ENCODE measurements at places on chromosomes 7 and 10.
A peak's percentile ranks its signal among the peaks of the same experiment; 100 is the strongest.

DNA sequence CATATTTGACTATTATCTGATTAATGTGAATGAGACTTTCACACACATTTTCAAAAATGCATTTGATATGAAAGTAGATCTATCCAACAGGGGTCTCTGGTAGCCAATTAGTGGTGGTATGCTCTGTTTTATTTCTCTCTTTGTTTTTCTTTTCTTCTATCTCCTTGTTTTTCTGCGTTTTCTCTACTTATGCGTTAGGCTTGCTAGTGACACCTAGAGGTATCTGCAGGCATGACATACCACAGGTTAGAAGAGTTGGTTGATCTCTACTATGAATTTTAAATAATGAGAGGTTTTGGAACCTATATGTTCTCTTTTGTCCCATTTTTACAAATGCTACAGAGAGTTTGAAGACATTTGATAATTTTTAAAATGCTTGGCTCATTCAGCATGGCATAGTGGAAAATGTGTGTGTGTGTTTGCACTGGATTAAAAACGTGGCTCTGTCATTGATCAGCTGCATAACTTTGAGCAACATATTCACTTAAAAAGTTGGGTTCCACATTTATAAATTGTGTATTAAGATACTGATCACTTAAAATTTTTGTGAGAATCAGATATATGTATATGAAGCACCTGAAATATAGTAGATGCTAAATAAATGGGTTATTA, 28.1 kb upstream of the PLXDC2 start:
- DNase-seq, result peak; percentile 37

- DNase-seq, result no peak
Measured at GRCh38 chr7:32535162-32535702, 39.9 kb downstream of the AVL9 start.

DNA sequence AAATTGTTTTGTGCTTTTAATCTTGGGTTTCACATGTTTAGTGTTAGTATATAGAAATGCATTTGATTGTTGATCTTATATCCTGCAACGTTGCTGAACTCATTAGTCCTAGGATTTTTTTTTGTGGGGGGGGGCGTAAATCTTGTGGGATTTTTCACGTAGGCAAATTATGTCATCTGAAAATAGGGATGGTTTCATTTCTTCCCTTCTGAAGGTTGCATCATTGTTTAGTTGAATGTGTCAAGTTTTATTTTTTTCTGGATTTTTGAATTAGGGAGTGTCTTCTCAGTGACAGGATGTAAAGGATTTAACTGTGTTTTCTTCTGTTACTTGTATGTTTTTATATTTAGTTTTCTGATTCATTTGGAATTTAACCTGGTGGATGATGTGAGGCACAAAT, 26.7 kb downstream of the MKLN1 start:
- no peak for DNase-seq

- no peak for DNase-seq
Measured at GRCh38 chr7:55514546-55515265, 57.6 kb downstream of the VOPP1 start.

DNA sequence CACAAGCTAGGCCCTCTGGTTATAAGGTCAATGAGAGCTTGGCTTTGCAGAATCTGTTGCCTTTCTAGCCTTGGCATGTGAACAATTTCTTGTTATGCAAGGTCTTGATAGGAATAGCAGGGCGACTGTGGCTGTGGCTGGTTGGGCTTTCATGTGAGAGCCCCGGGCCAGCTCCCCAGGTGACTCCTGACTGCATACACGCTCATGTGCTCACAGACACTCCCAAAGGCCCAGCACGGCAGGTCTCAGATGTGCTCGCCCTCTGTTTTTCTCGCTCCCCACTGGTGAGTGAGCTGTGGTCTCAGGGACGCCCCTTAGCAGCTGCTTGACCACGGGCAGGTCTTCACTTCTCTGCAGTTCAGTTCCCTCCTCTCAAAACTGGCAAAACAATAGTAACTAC, 37.1 kb upstream of the ZNF32 start:
- DNase-seq, result no peak

DNA sequence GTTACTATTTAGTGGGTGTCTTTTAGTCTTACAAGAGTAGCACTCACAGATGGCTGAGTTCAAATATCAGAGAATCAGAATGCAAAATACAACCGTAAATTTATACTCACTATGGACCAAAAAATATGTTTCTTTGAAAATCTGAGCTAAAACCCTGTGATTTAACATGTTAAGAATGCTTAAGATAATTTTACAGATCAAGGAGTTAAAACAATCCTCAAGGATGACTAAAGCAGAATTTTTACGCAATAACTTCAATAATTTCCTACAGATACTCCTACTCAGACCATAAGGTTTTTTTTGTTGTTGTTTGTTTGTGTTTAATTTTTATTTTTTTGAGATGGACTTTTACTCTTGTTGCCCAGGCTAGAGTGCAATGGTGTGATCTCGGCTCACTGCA, 47.9 kb upstream of the CCDC6 start:
- no peak for DNase-seq

- no peak for DNase-seq
Measured at GRCh38 chr10:31036209-31036608, 4.5 kb upstream of the ZNF438 start.

GRCh38 chr7:8418629-8419245, 14.7 kb upstream of the NXPH1 start:
- DNase-seq, result peak; percentile 22

DNA sequence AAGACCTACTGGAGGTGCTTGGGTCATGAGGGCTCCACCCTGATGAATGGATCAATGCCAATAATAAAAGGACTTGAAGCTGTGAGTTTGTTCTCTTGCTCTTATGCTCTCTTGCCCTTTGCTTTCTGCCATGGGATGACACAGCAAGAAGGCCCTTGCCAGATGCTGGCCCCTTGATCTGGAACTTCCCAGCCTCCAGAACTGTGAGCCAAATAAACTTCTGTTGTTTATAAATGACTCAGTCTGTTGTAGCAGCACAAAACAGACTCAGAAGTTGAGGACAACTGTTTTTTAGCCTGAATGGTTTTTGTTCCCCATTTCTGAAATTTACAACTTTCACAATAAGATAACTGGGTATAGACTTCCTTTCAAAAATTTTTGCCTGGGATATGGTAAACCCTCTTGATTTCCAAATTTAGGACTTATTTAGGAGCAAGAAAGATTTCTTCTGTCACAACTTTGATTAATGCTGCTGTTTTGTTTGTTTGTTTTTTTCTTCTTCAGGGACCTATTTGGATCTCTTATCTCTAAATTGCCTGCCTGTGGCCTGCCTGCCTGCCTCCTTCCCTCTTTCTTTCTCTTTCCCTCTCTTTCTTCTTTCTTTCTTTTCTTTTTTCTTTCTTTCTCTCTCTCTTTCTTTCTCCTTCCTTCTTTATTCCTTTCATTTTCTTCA, 12.1 kb downstream of the ENTPD1 start:
- DNase-seq, result no peak

GRCh38 chr10:71492872-71493271, 96.2 kb downstream of the CDH23 start:
- no peak for DNase-seq

DNA sequence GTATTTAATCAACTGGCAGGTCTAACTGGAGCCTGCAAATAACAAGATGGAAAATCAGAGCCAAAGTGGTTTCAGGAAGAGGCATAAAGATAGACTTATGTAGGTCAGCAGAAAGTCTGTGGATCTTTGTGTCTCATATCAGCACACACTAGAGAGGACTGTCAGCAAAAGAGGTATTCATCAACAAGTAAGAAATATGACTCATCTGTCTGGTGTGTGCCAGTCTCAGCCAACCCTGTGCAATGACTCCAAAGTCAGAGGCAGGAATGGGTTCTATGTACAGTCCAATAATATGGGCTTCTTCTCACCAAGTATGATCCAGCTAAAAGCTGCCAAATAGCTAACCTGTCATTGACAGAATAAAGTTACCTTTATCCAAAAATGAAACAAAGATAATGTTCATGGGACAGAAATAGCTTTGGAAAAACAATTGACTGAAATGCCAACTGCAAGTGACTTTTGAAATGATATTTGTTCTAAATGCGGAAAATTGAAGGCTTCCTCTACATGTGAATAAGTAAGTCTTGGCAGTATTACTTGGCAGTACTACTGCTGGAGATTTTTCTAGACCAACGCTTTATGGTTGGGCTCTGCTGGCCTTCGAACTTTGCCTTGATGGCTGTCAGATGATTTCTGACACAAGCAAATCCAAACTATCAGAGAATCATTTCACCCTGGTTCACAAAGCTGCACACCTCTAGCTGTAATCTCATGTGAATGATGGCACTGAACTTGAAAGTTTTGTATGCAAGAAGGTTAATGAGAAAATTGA, 272.3 kb upstream of the SEMA3C start:
- no peak for DNase-seq

- DNase-seq, result no peak
Measured at GRCh38 chr10:7872041-7872442, 53.7 kb downstream of the TAF3 start.

DNA sequence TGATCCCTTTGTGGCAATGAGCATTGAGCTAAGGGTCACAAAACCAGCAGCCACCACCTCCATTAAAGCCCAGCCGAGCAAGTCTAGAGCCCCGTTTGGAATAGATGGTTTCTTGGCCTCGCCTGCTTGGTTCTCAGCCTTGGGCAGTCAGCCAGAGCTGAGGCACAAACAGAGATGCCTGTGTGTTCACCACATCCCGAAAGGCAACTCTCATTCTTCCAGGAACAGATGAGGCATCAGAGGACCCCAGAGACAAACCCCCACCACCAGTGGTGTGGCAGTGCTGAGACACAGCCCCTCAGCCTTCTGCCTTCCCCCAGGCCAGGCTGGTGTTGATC, 203.3 kb upstream of the ZMIZ1 start:
- DNase-seq, result no peak

DNA sequence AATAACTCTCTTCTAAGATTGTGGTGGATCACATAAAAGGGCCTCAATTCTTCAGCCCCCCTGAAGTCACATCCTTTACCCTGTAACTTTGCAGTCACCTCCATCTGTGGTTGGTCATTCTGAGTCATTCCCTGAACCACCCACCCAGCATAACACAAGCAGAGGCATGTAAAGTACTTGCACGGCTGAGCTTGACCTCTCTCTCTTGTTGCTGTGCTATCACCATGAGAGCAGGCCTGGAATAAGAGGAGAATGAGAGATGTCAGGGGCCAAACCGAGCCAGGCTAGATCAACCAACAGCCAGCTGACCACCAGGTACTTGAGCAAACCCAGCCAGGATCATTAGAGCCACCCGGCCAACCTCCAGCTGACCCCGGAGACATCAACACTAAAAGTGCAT, 13.5 kb upstream of the STK17A start:
- no peak for DNase-seq

DNA sequence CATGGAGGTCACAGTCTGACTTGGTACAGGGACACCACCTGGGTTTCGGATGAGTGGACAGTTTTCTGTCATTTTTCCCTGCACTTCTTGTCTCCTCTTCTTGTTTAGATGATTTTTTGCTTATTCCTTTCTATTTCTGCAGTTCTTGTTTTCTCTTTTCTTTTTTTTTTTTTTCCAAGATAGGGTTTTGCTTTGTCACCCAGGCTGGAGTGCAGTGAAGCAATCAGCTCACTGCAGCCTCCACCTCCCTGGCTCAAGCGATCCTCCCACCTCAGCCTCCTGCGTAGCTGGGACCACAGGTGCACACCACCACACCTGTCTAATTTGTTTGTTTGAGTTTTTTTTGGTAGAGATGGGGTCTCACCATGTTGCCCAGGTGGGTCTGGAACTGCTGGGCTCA, 49.7 kb upstream of the RASGEF1A start:
- DNase-seq, result no peak

DNA sequence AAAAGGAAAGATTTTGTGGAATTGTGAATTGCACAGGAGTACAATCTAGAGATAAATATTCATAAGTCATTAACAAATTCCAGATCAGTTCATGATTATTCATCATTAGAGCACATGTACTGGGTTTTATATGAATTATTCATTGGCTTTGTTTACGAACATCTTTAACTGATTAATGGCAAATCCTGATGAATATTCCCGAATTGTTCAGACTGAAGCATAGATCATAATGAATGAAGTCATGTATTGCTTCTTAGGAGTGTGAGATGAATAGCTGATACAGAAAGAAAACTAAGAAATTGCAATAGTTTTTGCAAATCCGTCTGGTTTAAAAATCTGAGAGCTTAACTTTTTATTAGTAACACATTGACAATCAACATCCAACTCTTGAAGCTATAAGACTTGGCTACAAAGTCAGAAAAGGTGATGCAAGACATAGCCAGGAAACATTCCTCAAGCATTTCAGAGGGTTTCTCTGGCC, 183.6 kb upstream of the DGKB start:
- DNase-seq, result no peak

- DNase-seq, result no peak
Measured at GRCh38 chr7:101126651-101127459, at the start of gene SERPINE1. Gene SERPINE1 (plus strand): TSS chr7:101127104. CDS start chr7:101128394, 1,290 bp downstream.

DNA sequence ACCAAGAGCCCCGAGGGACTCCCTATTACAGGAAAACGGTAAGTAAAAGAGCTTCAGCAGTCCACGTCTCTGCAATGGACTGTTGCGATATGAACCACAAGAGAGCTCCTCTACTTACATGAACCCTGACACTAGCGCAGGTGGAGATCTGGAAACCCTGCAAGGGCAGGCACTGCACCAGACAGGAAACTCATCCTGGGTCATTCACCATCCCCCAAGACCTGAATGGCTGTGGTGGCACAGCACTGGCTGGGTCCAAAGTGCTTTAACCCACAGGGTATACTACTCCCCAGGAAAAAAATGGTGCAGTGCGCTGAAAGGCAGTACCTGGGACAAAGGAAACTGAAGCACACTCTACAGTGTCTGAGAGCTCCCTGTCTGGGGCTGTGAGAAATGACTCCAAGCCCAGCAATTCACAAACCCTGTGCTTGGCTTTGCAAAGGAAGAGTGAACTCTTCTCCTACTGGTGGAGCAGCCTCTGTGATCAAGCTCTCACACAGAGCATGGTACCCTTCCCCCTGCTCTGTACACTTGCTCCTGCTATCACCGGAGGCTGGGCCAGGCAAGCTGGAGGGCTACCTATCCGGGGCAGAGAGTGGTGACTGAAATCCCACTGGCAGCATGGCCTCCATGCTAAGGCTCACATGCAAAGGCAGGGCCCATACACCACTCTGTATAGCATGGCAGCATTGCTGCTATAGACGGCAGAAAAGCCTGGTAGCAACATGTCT, 44.9 kb downstream of the HIBADH start:
- DNase-seq, result no peak

- no peak for DNase-seq
Measured at GRCh38 chr7:37728747-37729146, 45.2 kb downstream of the GPR141 start.

GRCh38 chr7:139620676-139621344, 97.3 kb downstream of the CLEC2L start:
- no peak for DNase-seq

GRCh38 chr10:28765641-28766040, 88.3 kb downstream of the BAMBI start:
- no peak for DNase-seq

Data from CMK (cell line).